NCI-H2081 treated with DMSO at 0.1 percent for 48 hours (cell line): ENCODE measurements at places on chromosomes 6 and 20.

DNA sequence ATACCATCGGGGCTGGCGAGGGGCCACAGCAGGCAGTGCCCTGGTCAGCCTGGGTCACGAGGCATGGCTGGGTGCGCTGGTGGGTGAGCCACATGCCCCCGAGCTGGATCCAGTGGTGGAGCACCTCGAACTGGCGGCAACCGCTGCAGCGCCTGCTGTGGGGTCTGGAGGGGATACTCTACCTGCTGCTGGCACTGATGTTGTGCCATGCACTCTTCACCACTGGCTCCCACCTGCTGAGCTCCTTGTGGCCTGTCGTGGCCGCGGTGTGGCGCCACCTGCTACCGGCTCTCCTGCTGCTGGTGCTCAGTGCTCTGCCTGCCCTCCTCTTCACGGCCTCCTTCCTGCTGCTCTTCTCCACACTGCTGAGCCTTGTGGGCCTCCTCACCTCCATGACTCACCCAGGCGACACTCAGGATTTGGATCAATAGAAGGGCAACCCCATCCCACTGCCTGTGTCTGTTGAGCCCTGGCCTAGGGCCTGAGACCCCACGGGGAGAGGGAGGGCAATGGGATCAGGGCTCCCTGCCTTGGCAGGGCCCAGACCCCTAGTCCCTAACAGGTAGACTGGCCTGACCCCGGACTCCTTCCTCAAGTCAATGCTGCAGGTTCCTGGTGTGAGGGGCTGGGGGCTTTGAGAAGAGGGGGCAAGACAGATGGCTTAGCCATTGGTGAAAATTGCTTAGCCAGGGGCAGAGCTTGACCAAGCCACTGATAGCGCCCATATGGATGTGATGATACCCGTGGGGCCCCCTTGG lies 598 bp downstream of the TMEM239 start:
- DNase-seq: no peak

DNA sequence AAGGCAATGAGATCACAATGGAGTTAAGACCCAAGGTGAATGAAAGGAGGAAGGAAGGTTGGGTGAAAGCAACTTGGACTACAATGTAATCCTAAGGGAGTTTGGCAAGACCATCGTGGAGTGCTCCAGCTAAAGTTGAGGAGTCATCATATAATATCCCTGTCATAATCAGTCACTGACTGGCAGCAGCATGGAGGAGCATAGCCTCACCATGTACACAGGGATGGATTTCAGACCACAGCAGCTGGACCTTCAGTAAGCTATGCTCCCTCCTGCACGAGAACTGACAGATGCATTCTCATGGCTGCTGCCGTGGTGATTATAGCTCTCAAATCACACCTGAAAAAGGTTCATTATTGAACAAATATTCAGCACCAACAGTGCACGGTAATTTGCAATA lies 43.0 kb downstream of the GOPC start:
- DNase-seq: no peak

GRCh38 chr6:51299621-51300380 lies 481.1 kb downstream of the TFAP2B start:
- no peak for DNase-seq

- DNase-seq: no peak
Measured at GRCh38 chr20:62795023-62795761, 1.1 kb upstream of the MRGBP start.

DNA sequence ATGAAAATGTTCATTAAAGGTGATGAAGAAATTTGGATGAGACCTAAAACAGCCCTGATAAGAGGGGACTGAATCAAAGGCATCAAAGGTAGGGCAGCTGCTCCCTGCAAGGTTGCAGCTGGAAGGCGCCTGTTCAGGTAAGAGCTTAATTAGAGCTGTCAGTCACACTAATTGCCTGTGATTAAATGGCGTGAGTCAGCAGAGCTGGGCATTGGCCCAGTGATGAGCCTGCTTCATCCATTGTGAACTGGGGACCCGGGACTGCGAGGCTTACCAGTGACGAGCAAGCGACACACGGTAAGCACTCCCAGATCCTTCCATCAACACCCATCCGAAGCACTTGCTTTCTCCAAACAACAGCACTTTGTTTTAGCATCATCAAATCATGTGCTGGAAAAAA lies 621.5 kb upstream of the CDH4 start:
- DNase-seq: peak; percentile 48

DNA sequence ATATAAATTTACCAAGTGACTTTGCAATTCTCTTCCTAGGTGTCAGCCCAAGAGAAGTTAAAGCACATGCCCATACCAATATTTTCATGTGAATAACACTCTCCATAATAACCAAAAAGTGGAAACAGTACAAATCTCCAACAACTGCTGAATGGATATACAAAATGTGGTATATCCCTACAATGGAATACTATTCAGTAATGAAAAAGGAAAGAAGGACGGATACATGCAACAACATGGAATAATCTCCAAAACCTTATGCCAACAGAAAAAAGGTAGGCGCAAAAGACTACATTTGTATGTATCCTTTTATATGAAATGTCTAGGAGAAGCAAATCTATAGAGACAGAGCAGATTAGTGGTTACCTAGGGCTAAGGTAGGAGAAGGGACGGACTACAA lies 487.7 kb upstream of the ID4 start:
- DNase-seq: no peak
